Large intestine (tissue), 12 donors: ENCODE measurements at places on chromosomes 7 and 10.

- no peaks in the 10 kb centered on the region for H3K27me3 ChIP-seq
- no peak overlapping the region for H3K27ac ChIP-seq
- no peaks in the 10 kb centered on the region for H3K36me3 ChIP-seq
- H3K4me1 ChIP-seq: peaks cover 2% of the 10 kb centered on the region
Measured at GRCh38 chr10:71989661-71990454, 25.7 kb downstream of the CHST3 start.

GRCh38 chr10:125263551-125263950 lies 103.2 kb upstream of the CTBP2 start:
- DNase-seq: no peak
- no peak overlapping the region for H3K4me3 ChIP-seq
- no peak overlapping the region for H3K27ac ChIP-seq

GRCh38 chr10:132517951-132518521 lies 19.6 kb upstream of the INPP5A start:
- H3K4me3 ChIP-seq: no peak overlapping the region
- H3K36me3 ChIP-seq: no peaks in the 10 kb centered on the region
- DNase-seq: no peak
- H3K4me1 ChIP-seq: peaks cover 53% of the 10 kb centered on the region

- no peak for DNase-seq
- no peaks in the 10 kb centered on the region for H3K27me3 ChIP-seq
- no peaks in the 10 kb centered on the region for H3K36me3 ChIP-seq
- no peak overlapping the region for H3K4me3 ChIP-seq
- peaks cover 4% of the 10 kb centered on the region for H3K4me1 ChIP-seq
Measured at GRCh38 chr10:100019787-100020141, 10.0 kb upstream of the DNMBP start.

DNA sequence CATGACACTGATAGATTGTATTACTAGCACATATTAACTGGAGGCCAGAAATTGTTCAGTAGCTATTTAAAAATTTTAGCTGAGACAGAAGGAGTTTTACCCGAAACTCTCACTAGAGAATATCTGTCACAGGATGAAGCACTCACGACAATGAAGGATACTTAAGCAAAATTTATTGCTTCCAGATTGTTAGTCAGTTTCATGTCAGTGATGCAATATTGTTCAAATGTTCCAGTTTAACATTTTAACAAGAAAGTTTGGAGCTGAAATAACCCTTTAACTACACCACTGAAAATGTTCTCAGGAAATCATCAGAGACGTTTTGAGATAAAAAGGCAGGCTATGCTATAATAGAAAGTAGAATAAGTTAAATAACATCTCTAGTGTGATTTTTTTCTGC lies 15.0 kb upstream of the CADPS2 start:
- H3K27me3 ChIP-seq: no peaks in the 10 kb centered on the region
- no peak overlapping the region for H3K4me3 ChIP-seq
- H3K36me3 ChIP-seq: no peaks in the 10 kb centered on the region
- DNase-seq: no peak
